Stimulated activated CD4-positive, alpha-beta T cell treated with anti-CD3 and anti-CD28 coated beads, Interleukin-12 subunit alpha, Interleukin-12 subunit beta, amount 100 ng/mL, for 4 hours (primary cell): ENCODE measurements at places on chromosomes 6 and 20.
A peak's percentile ranks its signal among the peaks of the same experiment; 100 is the strongest.

GRCh38 chr6:32830017-32830416 lies 8.5 kb downstream of the TAP2 start:
- DNase-seq, result no peak

GRCh38 chr6:6811128-6812009 lies 222.8 kb downstream of the LY86 start:
- no peak for DNase-seq

GRCh38 chr6:83868639-83869038 lies 9.2 kb downstream of the CYB5R4 start:
- DNase-seq, result no peak

GRCh38 chr20:48139262-48140041 lies 354.2 kb upstream of the SULF2 start:
- DNase-seq, result no peak

DNA sequence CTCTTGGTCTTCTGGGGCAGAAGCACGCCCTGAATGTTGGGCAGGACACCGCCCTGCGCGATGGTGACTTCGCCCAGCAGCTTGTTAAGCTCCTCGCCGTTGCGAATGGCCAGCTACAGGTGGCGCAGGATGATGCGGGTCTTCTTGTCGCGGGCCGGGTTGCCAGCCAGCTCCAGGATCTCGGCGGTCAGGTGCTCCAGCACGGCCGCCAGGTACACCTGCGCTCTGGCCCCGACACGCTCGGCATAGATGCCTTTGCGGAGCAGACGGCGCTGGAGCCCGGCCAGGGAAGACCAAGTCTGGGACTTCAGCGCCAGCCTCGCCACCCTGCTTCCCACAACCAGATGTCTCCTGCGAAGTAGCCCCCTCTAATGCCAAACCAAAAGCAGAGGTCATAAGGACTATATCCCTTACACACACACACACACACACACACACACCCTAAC lies 8.0 kb upstream of the SLC17A3 start:
- peak; percentile 6 for DNase-seq

DNA sequence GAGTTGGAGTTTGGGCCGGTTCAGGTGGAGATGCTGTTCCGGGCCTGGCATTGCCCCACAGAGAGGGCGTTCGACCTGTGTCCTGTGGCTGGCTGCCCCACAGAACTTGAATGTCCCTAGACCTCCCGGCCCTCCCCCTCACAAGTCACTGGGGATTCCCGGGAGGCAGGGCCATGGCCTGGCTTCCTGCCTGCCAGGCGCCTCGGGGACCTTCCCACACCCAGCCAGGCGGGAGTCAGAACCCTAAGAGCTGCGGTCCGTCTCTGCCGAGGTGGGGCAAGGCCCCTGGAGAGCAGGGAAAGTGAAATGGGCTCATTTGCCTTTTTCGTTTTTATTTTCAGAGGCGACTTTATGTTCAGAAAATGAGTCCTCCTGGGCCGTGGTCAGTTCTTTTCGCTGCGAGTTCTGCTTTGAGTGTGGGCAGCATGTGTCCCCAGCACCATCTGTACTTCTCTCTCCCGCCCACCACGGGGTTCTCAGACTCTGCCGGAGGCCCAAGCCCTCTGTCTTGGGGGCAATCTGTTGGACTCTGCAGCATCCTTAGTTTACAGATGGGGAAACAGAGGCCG lies 8.5 kb downstream of the RBM38 start:
- peak; percentile 38 for DNase-seq

GRCh38 chr20:34415079-34415478 lies 52.0 kb downstream of the ITCH start:
- no peak for DNase-seq

- no peak for DNase-seq
Observed at GRCh38 chr20:5135363-5136012, 8.7 kb downstream of the CDS2 start.

DNA sequence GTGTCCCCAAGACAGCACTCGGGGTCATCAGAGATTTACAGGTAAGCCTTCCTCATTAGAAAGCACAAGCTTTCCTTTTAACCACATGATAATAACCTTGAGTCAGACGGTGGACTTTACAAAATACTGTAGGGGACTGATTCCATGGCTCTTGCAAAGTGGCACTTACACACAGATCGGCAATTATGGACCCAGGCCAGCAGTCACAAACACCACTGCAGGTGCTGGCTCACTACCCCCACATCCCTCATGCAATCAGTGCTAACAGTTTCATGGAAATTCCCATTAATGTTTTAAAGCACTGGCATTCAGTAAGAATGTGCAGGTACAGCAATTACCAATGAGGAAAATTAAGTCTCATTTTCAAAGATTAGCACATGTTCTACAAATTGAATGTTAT lies 516.5 kb downstream of the PRKN start:
- DNase-seq, result no peak

GRCh38 chr20:5829241-5829809 lies 79.1 kb downstream of the SHLD1 start:
- no peak for DNase-seq

DNA sequence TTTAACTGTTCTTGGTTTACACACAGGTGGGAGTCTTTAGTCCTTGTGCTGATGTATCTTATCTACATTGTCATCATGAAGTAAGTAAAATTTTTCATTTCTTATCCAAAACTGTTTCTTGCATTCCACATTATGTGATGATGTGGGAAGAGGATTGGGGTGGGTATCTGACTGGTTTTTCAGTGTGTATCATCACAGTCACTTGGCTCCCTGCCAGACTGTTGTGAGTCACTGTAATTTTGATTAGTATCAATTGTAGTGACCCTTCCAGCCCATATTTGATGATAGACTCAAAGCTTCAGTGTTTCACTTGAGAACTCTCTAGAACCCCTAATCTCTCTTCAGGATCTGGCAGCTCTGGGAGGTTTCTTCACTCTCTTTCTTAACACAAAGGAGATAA lies 84.5 kb upstream of the RIN2 start:
- DNase-seq, result no peak

GRCh38 chr6:51868591-51869355 lies 218.6 kb downstream of the PKHD1 start:
- DNase-seq, result no peak
